ENCODE measurements at places on chromosomes 11 and 22.

DNA sequence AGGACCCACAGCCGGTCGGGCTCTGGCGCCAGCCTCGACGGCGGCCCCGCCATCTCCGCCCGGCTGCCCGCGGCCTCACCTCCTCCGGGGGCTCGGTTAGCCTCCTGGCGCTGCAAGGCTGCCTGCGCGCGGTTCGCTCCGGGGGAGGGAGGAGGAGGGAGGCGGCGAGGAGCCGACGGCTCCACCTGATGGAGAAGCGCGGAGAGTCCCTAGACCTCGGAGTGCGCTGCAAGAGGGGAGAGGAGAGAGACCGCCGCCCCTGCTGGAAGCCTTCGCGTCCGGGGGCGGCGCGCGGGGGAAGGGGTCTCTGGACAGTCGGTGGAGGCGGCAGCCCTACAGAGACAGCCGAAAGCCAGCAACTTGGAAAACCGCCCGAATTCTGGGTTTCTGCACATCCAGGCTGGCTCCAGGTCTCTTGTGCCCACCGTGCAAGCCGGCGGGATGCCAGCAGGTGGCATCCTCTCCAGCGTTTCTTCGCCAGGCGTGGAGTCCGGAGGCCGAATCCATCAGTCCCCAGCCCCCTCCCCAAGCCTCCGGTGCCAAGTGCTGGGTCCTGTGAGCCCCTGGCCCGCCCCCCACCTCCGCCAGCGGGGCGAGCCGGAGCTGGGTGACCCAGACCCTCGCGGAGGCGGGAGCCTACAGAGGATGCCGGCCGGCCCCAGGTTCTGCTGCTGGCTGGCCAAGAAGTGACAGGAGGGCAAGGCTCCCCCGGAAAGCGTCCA is 2.9 kb upstream of the KIRREL3 start:
- peak; percentile 81 for DNase-seq

DNA sequence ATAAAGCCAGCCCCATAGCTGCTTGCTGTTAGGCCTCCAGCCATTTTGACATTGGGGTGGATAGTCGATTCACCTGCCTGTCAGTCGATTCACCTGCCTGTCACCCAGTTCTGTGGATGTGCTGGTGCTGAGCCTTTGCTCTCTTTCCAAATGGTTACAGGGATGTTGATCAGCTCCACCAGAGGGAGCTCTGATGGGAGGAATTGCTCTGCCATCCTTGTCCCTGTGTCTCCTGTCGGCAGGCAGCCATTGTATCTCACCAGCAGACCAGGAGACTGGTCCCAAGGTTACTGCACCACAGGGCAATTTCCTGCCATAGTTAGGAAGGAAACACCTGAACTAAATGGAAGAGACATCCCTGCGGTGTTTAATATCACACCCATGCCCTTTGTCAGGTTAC is 6.1 kb downstream of the MPEG1 start:
- no peak for DNase-seq

GRCh38 chr11:112617977-112618826 is 343.0 kb upstream of the NCAM1 start:
- no peak for DNase-seq

- DNase-seq: no peak
Observed at GRCh38 chr11:124467381-124467927, 22.0 kb upstream of the OR8B8 start.

DNA sequence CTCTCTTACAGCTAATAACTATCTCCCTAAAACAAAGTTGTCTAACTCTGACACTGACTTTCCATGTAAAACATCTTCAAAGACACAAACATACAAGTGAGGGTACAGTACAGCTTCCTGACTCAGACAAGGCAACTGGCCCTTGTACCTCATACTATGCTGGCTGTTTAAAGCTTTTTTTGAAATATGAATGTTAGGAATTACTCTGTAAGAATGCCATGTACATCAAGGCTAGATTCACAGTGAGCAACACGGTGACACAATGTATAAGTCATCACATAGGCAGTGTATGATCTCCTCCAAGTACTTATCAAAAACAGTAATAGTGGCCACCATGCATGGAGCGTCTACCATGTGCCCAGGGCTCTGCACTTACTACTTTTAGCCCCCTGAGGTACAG is 28.6 kb downstream of the ALG8 start:
- no peak for DNase-seq

GRCh38 chr22:29848111-29848510 is 10.0 kb upstream of the ASCC2 start:
- no peak for DNase-seq
